ENCODE measurements at places on chromosomes 13 and 19.

GRCh38 chr19:372306-372890, 27.8 kb upstream of the MIER2 start:
- no peak for DNase-seq

- no peak for DNase-seq
These were observed 807 bp downstream of the PGLYRP1 start for GRCh38 chr19:46022061-46022430.

- no peak for DNase-seq
These were observed 89.4 kb downstream of the DPF1 start for GRCh38 chr19:38134540-38135149.

DNA sequence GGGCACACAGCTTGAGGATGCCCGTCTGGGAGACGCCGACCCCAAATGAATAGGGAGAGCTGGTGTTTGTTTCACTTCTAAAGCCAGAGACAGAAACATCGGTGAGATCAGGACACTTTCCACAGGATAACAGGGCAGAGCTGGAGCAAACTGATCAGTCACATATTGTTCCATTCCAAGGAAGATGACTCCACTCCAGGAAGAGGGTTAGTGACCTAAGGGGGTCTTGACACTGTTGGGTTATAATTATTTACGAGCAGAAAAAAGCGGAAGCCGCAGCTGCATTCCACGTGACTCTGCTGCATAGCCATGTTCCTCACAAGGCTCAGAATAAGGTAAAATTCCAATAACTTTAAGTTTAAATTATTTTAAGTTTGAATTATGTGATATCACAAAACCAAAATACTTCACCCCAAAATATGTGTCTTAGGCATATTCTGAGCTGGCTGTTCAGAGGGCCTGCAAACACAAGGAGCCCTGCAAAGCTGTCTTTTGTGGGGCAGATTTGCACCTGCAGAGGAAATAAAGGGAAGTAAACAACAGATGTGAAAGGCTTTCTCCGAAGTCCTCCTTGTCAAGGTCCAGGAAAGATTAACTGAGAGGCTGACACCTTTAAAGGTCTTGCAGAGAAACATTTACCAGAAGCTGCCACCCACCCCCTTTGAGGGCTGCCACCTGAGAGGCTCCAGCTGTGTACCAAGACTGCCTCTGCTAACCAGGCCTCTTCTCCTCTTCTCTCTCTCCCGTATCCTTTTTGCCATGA, 819.2 kb downstream of the UQCRFS1 start:
- DNase-seq, result no peak

- DNase-seq, result no peak
These were observed 12.7 kb upstream of the ANGPTL8 start for GRCh38 chr19:11226716-11227166.

- peak; percentile 44 for DNase-seq
These were observed 5.8 kb upstream of the FCGRT start for GRCh38 chr19:49506575-49507105.

DNA sequence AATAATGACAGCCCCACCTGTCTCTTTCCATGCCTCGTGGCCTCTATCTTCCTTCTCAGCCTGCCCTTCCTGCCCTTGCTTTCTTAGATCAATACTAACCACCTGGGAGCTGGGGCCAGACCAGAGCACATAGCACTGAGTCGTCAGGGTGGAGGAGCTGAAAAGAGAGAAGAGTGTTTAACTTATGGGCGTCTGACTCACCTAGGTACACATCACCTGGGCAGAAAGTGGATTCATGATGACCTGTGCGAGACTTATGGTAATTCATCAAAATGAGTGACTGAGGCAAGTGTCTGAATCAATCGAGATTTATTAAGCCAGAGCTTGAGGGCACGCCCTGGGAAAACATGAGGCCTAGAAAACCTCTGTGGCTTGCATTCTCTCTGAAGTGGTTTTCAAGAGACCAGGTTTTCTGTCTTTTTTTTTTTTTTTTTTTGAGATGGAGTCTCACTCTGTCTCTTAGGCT, 19.2 kb downstream of the CEACAM6 start:
- DNase-seq, result no peak

DNA sequence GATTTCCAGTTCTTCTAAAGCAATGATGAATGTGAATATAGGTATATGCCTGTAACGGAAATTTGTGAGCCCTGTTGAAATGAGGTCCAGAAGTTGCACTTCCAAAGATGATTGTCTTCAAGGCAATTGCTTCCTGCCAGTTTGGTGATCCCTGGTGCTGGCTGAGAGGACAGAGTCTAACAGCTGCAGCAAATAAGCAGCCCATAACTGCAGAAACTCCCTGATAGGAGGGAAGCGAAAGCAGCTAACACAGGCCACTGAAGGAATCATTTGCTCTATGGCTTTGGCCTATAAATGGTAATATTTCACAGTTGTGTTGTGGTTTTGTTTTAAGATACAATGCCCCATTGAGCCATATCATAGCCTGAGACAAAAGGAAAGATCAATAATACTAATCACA, 451.5 kb upstream of the MIR17HG start:
- DNase-seq, result no peak

GRCh38 chr19:46622118-46622446, 2.8 kb downstream of the PTGIR start:
- DNase-seq, result no peak

- no peak for DNase-seq
These were observed 5.0 kb downstream of the PAK4 start for GRCh38 chr19:39130337-39131254.

DNA sequence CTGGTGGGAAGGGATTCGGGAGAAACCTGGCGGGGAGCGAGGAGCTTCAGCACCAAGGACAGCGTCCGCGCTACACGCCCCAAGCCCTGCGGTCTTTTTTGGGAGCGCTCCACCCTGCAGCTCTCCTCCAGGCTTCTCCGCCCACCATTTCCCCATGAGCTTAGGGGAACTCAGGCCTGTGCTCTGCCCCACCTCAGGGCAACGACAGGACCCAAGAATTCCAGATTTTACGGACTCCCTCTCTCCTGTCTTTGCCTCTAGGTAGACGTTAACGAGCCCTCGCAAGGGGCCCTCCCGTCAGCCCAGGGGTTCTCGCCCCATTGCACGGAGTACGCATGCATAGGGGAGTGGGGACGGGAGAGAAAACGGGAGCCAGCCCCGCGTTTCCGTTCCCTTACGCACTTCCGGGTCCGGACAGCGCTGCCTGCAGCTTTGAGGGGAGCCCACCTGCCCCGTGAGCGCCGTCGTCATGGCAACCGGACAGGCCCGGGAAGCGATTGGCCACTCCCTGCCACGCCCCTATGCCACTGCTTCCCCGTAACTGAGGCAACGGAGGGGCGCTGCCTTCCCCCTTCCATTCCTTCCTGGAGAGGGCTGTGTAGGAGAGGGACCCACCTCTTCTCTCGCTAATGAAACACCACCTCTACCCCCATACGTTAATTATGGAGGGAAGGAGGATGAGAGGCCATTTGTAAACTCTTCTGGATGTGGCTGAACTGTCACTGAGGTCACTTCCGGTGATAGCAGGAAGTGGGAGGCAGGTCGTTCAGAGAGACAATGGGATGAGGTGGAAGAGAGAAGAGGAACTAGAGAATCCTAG, 20.8 kb downstream of the NOVA2 start:
- DNase-seq, result peak; percentile 21

DNA sequence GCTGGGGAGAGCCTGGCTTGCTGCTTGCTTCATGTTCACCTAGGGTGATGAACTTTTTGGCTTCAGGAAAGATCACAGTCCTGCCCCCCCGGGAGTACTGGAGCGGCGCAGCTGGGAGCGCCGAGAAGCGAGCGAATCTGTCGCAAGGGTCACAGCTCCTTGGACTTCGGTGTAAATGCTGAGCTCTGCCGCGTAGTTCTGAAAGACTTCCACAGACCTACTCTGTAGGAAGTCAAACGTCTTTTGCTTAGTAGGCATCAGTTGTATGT, 2.7 kb downstream of the ING1 start:
- DNase-seq, result peak; percentile 27

DNA sequence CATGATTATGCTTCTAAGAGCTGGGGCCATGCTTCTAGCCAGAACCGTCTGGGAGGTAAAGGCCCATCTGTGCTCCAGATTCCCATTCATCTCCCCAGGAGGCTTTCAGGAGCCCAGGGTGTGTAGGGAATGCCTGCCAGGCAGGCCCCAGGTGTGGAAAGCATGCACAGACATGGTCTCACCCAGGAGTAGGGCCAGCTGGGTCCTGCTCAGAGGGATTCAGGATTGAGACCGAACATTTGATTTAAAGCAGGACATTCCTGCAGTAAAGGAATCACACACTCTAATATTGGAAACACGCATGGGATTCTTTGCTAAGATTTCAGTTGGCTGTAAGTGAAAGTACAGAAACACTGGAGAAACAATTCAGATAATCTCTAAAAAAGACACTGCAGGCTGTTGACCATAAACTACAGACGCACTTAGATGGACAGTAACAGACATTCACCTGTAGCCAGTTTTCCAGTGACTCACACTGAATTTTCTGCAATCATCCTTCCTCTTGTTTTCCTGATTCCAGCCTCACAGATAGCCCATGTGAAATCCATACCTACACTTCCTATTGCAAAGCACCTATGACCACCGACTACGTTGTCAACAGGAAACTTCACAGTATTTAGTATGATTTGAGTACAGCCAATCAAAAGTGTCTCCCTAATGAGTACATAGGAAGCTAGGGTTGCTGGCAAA, 257.8 kb downstream of the TBC1D4 start:
- no peak for DNase-seq

- no peak for DNase-seq
These were observed 16.0 kb downstream of the MAG start for GRCh38 chr19:35307931-35308330.

- DNase-seq, result no peak
These were observed 22.0 kb downstream of the POSTN start for GRCh38 chr13:37576601-37577000.

GRCh38 chr13:100434010-100434763, 154.4 kb downstream of the GGACT start:
- DNase-seq, result no peak

DNA sequence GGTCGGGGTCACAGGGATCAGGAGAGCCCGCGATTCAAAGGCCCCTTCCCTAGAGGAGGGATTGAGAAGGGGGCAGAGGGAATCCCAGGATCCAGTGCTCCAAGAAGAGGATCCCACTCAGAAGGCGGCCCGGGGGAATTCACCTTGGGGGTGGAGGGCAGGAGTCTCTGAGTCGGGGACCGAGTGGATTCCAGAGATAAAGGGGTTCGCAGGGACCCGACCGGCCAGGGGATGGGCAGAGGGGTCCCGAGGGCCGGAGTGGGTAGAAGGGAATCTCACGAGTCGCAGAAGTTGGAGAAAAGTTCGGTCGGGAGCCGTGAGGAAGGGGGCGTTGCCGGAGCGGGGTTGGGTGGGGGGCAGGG, 261 bp downstream of the PRKD2 start:
- no peak for DNase-seq

GRCh38 chr19:17086120-17086519, 10.5 kb downstream of the MYO9B start:
- DNase-seq, result no peak

GRCh38 chr19:4035582-4035981, 28.0 kb downstream of the PIAS4 start:
- no peak for DNase-seq

DNA sequence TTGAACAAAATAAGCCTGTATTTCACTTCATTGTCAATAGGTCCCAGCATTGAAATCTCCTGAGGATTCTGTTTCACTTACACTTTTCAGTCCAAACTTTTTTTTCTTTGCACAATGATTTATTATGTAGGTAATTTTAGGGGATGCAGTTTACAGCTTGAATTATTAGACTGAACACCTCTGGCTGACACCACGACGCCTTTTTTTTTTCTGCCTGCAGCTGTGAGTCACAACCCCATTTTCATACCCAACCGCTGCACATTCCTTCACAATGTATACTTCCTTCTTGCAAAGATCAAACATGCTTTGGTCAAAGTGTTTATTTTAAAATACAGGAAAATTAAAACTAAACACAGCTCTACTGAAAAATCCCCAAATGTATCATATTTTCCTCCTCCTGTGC, 11.4 kb downstream of the ZIC2 start:
- no peak for DNase-seq

GRCh38 chr19:35236638-35237400, 8.3 kb upstream of the FAM187B start:
- no peak for DNase-seq

- DNase-seq, result no peak
These were observed 154.0 kb downstream of the SOX1 start for GRCh38 chr13:112220925-112221324.

- no peak for DNase-seq
These were observed 19.2 kb downstream of the NLRP13 start for GRCh38 chr19:55912916-55913315.

- no peak for DNase-seq
These were observed 73.7 kb downstream of the COG6 start for GRCh38 chr13:39729156-39729555.

- DNase-seq, result peak; percentile 14
These were observed 478.4 kb downstream of the TSHZ3 start for GRCh38 chr19:30870876-30871275.

DNA sequence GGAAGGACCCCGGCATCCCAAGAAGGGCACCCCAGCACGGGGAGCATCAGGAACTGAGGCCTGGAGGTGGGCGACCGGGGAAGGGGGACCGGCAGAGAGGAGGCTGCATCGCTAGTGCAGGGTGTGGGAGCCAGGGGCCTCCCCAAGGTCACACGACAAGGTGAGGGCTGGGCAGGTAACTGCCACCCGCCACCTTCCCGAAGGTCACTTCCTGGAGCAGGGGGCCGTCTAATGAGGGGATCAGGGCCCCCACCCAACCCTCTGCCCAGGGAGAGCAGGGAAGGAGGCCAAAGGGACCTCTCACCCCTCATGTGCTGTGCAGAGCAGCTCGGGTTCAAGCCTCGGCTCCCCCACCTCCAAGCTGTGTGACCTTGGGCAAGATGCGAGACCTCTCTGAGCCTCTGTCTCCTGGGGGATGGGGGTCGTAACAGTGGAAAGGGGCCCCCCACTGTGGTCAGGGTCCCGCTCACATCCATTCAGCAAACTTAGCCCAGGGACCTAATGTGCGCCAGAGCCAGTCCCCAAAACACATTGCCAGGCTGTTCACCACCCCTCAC, 6.0 kb downstream of the ZBTB7A start:
- DNase-seq, result no peak

DNA sequence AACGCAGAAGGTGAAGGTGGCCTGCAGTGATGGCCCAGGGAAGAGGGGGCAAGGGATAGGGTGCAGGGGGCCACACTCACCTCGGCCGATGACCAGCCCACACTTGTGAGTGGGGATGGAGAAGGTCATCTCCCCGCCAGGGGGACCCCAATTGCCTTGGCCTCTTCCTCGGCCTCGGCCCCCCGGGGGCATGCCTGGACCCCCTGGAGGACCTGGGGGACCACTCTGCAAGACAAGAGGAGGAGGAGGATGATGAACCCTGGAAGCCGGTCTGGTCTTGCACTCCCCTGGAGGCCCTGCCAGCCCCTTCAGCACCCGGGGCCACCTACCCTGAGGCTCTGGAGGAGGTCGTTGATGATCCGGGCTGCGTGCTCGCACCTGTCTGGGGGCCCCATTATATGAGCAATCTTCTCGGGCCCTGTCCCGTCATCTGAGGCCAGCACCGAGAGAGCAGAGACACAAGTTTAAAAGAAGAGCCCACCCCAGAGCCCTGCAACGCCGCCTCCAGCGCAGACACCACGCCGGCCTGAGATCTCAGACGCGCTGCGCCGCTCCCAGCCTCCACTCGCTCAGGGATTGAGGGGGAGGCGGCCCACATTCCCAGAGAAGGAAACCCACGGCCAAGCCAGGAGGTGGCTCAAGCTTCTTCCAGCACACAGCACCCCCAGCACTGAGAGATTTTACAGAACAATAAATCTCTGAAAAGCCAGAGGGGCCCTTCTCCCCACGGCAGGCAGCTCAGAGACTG, 7.8 kb downstream of the KHSRP start:
- DNase-seq, result no peak

GRCh38 chr13:50162567-50162966, 147.3 kb downstream of the KCNRG start:
- no peak for DNase-seq

GRCh38 chr19:41328842-41329225, 18.9 kb downstream of the CCDC97 start:
- no peak for DNase-seq
